ENCODE measurements at places on chromosomes 5 and 9.

GRCh38 chr9:21504894-21505293 is 22.8 kb upstream of the IFNE start:
- DNase-seq: no peak

DNA sequence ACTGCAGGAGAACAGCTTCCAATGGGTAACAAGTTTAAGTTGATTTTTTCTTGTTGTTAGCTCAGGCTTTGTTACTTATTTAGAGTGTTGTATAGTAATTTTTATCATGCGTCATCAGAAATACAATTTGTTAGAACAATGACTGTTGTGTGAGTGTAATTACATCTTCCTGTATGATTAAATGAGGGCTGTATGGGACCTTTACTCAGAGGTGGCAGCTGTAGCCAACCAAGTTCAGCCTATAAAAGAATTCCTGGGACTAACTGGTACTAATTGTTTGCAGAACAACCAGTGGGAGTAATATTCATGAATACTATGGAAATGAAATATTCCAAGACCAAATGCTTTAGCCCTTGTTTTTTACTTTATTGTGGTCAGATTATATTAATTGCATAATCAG is 30.8 kb upstream of the TJP2 start:
- no peak for DNase-seq

GRCh38 chr9:36897019-36897418 is 137.0 kb downstream of the PAX5 start:
- DNase-seq: no peak

- no peak for DNase-seq
These were observed 232.7 kb upstream of the SLC30A5 start for GRCh38 chr5:68861099-68861498.

DNA sequence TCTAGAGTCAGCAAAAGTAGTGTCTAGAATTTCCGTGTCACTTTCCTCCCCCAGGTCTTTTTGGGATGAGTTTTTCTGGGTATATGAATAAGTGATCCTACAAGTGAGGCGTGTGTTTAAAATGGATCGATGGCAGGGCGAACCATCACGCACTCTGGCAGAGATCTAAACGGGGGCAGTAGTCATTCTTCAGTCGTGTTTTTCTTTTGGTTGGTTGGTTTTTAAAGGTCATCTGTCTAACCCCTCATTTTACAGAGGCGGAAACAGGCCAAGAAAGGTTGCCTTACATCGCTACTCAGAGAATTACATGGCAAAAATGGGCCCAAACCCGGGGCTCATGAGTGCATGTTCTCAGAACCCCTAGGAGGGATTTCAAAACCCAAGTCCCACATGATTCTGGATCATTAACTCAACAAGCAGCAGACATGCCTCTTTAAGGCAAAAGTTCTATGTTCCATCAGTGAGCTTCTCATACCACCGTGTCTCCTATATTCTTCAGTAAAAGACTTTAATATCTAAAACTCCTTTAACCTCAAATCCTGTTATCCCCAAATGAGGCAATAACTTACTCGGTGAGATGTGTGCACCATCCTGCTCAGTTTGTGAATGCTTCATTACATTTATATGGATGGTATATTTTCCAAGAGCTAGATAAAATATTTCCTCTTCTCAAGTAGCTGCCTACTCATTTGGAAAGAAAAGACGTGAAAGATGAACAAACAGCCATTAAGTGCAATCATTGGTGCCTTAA is 145.8 kb downstream of the AOPEP start:
- DNase-seq: no peak

GRCh38 chr5:4661326-4661725 is 478.8 kb upstream of the ADAMTS16 start:
- no peak for DNase-seq
